ENCODE measurements at places on chromosomes 5 and 9.
A peak's percentile ranks its signal among the peaks of the same experiment; 100 is the strongest.

DNA sequence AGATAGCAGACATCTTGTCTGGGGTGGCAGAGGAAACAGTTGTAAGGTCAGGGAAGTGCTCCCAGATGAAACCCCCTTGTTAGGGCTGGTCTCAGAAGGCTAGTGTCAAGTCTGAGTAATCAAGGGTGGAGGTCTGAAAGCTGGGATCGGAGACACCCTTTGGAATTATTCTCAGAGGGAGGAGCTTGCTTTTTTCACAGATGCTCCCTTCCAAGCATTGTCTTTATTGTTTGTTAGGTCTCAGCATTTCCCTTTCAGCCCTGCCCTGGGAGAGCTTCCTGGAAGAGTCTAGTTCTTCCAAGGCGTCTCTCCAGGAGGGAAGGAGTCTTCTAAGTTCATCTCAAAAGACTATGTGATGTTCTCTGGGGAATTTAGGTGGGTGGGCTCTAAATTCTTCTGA, 3.2 kb downstream of the TEK start:
- no peak for DNase-seq

GRCh38 chr5:170338933-170339779, 41.6 kb upstream of the LCP2 start:
- no peak for DNase-seq

DNA sequence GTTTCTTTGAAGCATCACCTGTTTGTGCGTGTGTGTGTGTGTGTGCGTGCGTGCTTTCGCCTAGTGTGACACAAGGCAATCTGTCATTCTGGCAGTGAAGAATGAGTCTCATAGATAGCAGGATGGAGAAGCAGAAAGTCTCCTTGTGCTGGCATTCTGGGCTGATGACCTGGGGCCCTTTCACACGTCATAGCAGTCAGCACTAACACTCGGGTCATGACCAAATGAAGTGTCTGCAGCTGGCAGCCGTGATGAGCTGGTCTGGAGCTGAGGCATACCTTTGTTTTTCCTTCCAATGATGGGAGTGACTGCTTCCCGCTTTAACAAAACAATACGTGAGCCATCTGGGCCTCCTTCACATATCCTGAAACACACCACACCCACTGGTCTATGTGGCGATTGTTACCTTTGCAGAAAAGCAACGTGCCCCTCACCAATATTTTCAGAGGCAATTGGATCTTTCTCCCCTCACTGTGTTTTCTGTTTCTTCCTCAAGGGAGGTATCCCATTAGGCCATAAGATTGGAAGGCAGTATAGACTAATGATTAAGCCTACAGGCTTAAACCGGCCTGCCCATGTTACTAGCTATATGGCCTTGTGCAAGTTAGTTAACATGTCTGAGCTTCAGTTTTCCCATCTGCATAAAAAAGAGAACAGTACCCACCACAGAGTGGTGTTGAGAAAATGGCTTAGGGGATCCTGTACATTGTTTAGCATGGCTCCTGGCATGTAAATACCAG, 88.8 kb downstream of the SREK1 start:
- no peak for DNase-seq

DNA sequence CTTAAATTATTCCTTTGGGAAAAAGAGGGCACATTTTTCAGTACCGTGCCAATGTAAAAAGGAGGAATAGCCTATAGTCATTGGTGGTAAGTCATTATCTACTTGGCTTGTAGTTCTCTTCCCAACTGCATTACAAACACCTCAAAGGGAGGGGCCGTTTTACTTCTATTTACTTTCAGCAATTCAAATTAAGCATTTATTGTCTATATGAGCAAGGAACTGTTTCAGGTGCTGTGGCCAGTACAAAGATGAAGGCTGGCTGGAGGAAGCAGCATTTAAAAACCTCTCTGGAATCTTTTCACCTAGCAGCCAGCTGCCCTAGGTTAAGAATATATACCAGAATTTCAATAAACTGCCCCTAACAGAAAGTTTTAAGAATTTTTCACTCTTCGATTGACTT, 48.9 kb downstream of the SEMA6A start:
- no peak for DNase-seq

DNA sequence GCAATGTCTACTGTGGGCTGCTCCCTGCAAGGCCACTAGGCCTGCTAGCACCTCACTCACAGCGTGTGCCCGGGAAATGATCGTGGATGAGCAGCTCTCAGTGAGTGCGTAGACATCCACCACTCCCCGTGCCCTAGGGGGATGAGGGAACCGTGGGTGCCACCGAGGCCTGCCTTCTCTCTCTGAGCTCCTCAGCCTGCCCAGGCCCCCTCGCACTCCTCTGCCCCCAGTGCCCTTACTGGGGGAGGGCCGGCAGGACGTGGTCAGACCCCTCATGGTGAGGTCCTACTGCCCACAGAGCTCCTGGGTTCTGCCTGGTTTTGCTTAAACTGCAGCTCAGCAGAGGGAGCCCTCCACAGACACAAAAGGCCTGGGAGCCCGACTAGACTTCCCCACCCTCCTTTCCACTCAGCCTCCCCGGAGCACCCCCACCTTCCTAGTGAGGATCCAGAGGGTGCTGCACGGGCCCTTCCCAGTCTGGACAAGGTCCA, 220.0 kb downstream of the CACNA1B start:
- DNase-seq, result no peak

DNA sequence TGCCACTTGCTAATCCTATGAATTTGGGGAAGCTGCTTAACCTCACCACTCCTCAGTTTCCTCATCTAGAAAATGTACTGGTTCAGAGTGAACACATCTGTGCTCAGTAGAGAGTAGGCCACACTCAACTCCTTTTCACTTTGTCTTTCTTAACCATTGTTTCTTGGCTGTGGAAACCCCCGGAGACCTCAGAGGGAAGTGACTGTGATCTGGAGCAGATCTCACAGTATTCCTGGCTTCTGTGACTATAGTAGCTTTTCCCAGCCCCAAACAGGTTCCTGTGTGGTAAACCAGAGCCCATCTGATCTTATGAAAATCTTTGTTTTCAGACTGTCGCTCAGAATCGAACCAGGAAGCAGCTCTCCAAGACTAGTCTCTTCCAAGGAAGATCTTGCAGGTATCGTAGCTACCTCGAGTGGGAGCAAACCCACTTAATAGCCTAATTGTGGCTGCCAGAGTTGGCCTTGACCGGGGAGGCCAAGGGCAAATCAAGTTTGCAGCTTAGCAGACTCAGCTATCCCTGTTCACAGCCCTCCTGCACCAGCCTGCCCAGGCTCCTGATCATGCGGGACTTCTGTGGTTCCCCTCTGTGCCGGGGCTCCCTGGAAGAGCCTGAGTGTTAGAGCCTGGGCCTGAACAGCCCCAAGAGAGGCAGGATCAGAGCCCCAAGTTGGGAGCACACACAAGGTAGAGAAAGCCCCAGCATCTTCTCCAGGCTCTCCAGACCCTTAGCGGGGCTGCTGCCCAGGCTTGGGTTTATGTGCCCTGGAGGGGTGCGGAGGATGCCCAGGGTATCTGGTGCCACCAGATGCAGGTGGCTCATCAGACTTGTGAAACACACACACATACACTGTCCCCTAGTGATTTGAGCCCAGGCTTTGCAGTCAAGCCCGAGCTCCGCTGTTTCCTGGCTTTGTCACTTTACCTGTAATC, 52.2 kb upstream of the ANGPTL2 start:
- DNase-seq, result no peak

- DNase-seq, result no peak
Measured at GRCh38 chr5:77663090-77663863, 24.8 kb upstream of the OTP start.

DNA sequence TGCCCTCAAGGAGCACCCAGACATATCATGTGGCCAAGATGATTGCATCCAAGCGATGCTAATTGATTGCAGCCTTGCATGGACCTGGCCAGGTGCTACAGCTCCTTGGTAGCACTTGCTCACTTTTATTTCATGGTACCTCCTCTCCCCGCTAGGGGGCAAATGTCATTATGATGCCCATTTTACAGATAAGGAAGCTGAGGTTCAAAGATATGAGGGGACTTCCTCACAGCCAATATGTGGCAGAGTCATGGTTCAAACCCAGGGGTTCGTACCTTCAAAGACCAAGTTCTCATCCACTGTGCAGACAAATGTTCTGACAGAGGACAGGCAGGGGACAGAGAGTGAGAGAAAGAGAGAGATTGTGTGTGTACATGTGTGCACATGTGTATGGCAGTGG, 21.9 kb upstream of the KCNMB1 start:
- no peak for DNase-seq

DNA sequence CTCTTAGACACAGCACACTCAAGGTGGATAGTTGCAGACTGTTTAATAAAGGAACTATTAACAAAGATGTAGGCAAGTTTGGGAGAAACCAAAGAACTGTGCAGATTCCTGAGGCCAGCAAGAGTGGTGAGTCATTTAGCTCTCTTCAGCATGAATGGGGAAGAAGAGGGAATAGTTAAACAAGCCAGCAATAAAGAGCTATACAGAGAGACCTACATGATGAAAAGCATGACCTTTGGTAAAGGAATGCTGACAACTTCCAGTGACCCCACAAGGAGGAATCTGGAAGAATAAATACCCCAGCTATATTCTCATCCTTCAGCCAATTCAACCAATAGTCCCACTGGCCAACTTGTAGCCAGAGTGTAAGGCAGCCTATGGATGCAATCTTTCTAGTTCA, 706.0 kb upstream of the GRAMD2B start:
- peak; percentile 73 for DNase-seq

- DNase-seq, result no peak
Measured at GRCh38 chr9:133942206-133942975, 49.7 kb downstream of the VAV2 start.

GRCh38 chr9:129458155-129458661, 162.7 kb downstream of the C9orf50 start:
- DNase-seq, result no peak

DNA sequence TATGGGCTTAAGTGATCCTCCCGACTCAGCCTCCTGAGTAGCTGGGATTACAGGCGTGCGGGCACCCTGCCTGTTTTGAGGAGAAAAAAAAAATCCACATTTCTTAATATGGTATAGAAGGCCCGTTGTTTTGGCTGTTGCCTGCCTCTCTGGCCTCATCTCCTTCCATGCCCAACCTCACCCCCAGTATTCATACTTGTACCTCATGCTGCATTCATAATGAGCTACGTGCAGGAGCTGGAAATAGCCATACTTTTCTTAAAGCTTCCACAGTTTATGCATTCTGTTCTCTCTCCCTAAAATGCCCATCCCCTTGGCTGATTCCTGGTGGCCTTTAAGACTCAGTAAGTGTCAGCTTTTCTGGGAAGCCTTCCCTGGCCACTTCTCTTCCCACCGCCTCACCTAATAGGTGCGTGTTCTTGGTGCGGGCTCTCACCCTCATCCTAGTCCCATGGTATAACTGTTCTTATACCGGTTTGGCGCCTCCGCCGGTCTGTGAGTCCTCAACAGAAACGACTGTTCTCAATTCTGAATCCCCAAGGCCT, 2.1 kb upstream of the TPM2 start:
- no peak for DNase-seq

GRCh38 chr5:43110606-43111170, 10.0 kb upstream of the ZNF131 start:
- no peak for DNase-seq

GRCh38 chr9:108761655-108762347, 94.0 kb downstream of the ACTL7B start:
- DNase-seq, result peak; percentile 86

GRCh38 chr5:112560371-112560770, 141.3 kb upstream of the EPB41L4A start:
- no peak for DNase-seq

GRCh38 chr9:25119041-25119440, 559.2 kb downstream of the TUSC1 start:
- DNase-seq, result no peak
